ENCODE measurements at places on chromosomes 3 and 15.

- DNase-seq: no peak
Observed at GRCh38 chr15:34271493-34271892, 46.7 kb downstream of the EMC4 start.

GRCh38 chr15:39488516-39488915 is 92.4 kb upstream of the THBS1 start:
- no peak for DNase-seq

DNA sequence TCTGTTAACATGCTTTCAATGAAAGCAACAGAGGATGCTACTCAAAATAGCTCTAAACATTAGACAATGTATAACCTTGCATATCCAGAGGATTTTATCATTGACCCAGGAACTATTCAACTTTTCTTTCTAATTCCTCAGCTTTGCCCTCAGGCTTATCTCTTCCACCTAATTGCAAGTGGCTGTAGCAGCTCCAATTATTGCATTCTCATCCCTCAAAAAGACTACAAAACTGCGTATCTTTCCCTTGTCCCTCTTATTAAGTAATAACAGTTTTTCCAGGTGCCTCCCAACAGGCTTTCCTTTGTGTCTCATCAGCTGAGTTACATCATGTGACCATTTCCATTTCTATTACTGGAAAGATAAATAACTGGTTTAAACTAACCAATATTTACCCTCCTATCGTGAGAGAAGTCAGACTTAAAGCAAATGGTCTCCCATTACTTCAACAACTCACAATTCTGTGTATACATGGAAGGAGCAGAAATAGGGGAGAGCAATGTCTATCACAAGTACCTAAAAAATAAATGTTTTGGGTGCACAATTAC is 78.0 kb upstream of the MBNL1 start:
- DNase-seq: no peak

DNA sequence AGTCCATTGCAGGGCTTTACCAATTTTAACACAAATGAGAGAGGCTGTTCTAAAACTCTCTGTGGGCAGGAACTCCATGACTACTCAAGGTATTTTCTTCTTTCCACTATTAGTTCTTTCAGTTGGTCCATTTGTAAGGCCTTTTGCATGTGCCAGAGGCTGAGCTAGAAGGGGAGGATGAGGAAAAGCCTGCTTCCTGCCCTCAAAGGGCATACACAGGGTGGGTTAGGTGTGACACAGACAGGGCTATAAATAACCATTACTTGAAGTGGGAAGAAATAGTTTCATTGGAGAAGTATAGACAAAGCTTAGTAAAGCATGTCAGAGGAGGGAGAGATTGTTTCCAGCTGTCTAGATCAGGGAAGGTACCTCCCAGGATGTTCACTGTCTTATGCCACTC is 52.1 kb upstream of the PRTG start:
- no peak for DNase-seq

- no peak for DNase-seq
Observed at GRCh38 chr3:13851997-13852637, 27.8 kb downstream of the WNT7A start.

DNA sequence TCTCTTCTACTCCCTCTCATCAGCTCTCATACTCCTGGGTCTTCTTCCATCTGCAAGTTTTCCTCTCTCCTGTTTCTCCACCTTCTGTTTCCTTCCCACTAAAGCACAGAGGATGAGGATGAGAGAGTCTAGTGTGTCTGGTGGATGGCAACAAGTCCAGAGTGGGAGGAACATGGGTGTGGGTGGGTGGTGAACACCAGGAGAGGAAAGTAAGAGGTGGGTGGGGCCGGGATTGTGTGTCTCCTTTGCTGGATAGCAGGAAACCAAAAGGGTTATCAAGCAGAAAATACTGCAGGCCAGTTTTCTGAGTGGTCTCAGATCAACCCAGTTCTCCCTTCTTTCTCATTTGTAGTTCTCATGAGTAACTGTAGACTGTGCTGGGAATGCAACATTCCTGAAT is 52.9 kb upstream of the EPHB1 start:
- no peak for DNase-seq

All from NCI-H345 (cell line).